ENCODE measurements at places on chromosomes 4 and X.

- DNase-seq, result no peak
Measured at GRCh38 chrX:721354-721753, 90.8 kb downstream of the SHOX start.

GRCh38 chr4:185839770-185840169 lies 27.8 kb upstream of the SORBS2 start:
- DNase-seq, result no peak

DNA sequence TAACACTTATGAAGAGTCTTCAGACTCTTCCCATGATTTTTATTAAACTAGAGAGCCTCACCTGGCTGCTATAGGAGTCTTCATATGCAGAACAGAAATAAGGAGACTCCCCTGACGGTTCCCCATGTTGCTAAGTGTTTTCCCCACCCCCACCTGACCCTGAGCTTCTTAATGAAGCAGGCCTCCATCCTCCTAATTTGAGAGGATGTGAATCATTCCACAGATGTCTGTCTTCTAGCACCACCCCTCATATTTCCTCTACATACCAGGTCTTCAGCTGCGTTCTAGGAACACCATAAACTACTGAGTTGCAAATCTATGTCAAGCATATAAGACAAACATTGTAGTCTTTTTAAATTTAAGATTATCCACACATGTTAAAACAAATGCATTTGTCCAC lies 36.9 kb downstream of the RP2 start:
- no peak for DNase-seq

- no peak for DNase-seq
Measured at GRCh38 chrX:66017659-66018170, 22.2 kb downstream of the VSIG4 start.

GRCh38 chr4:113564493-113564892 lies 197.0 kb downstream of the CAMK2D start:
- no peak for DNase-seq

GRCh38 chrX:12906046-12906761 lies at the start of gene TLR8:
Gene TLR8 (plus strand): TSS chrX:12906620. CDS start chrX:12906707, 87 bp downstream.
- no peak for DNase-seq

DNA sequence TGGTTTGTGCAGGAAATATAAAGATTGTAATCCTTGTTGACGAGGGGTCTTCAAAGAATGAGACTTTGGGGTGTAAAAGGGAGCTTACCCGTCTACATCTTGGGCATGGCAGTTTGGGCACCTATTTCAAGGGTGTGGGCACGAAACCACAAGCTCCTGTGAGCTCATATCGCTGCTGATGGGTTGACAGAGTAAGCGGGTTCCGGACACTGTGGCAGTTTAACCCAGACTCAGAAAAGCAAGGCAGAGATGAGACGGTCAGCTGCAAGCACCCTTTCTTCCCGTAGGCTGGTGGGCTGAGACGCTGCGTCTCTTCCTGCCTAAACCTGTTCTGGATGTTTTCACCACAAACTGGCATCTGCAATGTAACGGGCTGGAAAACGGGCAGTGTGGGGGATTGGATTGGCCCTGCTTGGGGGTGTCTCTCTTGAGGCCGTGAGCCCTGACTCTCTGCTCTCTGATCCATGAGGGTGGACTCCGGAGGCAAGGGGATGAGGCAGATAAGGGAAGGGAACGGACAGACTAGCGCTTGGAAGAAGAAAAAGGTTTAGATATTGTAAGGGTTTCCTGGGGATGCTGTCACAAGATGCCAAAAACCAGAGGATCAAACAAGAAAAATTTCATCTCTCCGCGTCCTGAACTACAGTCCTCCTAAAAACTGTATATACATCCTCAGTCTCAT lies 237.5 kb downstream of the SHOX start:
- DNase-seq, result no peak

GRCh38 chr4:77538574-77539157 lies 67.0 kb upstream of the CXCL13 start:
- no peak for DNase-seq

DNA sequence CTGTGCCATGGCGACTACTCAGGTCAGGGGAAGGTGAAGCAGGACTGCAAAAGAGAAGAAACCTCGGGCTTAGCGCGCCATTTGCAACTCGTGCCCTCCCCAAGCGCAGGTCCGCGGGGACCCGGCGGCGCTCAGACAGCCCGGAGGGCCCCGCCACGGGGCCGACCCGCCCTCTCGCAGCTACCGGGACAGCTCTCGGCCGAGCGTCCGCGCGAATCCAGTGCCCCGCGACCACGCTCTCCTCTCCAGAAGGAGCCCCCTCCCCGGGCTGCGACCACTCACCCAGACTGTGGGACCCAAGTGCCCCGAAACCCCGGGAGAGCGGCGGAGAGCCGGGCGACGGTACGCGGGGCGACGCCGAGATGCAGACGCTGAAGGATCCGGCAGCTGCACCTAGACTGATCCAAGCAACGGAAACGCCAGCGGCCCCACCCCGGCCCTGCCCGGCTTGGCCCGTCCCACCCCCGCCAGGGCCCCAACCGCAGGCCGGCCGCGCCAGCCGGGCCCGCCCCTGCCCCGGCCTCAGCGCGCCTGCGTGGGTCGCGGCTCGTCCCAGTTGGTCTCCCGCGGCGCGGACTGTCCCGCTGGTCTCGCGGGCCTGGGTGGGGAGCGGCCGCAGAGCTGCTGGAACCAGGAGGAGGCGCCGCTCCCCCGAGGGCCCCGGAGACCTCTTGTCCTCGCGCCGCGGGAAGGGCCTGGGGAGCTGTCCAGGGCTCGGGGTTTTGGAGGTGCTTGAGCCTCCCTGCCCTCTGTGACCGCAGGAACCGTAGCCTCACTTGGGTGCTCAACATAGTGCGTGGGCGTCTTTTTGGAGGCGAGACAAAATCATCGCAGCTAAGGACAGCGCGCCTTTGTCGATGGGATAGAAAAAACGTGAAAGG lies at the start of gene ANXA5:
Gene ANXA5 (minus strand): TSS at position 400 of the 881 bp plus-strand sequence. CDS start 391 bp downstream, at position 9.
- peak; percentile 62 for DNase-seq

DNA sequence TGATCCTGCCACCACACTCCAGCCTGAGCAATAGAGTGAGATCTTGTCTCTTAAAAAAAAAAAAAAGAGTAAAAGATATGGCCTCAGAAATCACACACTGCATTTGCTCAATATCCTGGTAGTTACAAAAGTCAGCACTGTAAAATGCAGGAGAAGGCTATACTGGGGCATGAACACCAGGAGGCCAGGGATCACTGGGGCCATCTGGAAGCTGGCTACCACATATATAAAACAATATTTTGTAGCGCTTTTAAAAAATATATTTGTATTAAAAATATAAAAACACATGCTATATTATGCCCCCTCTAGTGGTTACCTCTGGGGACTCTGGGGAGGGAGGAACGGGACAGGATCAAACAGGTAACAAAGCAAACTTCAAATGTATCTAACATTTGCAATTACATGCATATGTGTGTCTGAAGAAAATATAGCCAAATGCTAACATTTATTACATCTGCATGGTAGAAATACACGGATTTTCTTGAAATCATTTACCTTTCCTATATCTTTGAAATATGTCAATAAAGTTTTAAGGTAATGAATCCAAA lies 4.0 kb downstream of the C4orf46 start:
- no peak for DNase-seq

DNA sequence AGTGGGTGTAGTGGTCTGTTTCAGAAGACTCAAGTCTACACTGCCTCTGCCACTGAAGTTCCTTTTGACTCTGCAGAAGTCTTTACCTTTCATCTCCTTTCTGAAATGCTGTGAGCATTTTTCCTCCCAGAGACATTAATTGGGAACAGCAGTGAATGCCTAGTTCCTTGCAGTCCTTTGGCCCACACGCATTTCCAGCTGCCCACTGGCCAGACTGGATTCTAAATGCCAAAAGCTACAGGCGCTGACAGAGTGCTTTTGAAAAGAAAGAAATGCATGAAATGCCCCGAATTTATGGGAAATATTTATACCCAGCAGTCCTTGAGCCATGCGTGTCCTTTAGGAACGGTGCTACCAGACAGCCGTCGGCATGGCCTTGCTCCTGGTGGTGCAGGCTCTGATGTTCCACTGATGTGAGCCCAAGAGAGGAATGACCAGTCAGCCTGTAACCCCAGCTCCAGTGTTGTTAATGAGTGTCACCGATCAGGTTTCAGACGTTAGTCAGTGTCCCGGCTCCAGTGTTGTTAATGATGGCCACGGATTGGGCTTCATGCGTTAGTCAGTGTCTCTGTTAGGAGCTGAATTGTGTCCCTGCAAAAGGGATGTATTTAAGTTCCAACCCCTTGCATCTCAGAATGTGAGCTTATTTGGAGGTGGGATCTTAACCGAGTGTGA lies 132.6 kb downstream of the TBL1X start:
- no peak for DNase-seq

DNA sequence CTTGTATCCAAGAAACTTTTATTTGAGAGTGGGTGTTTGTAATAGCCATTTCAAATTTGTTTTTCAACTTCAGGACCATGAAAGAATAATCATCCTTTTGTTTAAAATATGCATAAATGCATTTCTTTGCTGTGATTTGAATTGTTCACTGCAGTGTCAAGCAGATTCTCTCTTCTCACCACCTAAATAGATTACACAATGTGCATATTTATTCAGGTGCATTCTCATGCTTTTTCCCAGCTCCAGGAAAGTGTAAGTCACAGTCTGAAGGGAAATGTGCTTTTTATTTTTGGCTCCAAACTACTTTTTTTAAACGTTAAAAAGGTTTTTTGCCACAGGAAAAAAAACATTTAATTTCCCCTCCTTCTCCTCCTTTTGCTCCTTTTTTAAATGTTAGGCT lies 17.5 kb downstream of the C4orf33 start:
- no peak for DNase-seq

DNA sequence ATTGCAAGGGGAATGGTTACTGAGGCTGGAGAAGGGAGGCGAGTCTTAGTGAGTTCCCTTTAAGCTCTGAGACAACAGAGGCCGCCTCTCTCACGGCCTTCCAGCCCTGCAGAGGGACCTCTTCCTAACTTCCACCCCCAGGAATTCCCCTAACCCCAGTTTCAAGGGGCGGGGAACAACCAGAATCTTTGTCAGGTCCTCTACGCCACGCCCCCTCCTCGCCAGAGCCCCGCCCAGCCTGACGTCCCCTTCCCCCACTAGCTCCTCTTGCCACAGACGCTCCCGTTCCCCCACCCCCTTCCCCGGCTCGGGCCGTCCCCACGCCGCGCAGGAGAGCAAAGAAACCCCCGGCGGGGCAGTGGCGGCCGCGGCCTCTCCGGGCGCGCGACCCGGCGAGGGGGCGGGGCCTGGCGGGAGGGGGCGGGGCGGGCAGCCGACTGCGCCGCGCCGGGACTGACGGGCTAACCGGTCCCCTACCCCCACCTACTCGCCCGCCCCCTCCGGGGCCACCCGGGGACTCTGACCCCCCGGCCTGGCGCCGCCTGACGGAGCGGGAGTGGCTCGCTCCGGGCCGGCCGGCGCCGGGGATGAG lies 12.3 kb upstream of the TMEM156 start:
- DNase-seq, result peak; percentile 59

- no peak for DNase-seq
Measured at GRCh38 chrX:112678831-112679230, 907 bp downstream of the LHFPL1 start.

Data from NCI-H1048 (cell line).